ENCODE measurements at places on chromosomes 4 and X. TPM values are rescaled to one million over a fixed set of nuclear protein-coding genes. Genes with fewer than 3 reads are reported as not detected.

DNA sequence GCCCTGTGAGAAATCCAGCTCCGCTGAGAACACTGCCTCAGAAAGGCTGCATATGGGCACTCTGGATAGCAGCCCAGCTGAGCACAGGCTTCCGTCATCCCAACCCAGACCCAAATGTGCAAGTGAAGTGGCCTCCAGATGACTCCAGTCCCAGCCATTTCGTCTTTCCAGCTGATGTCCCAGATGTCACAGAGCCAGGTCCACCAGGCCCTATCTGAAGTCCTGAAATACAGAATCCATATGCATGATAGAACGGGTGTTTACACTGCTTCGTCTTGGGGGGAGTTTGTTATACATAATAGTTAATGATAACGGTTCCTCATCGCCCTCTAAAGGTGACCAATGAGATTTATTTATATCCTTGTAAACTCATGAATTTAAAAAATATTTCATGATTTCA is 72.6 kb upstream of the TRIM2 start:
- DNase-seq: no peak

DNA sequence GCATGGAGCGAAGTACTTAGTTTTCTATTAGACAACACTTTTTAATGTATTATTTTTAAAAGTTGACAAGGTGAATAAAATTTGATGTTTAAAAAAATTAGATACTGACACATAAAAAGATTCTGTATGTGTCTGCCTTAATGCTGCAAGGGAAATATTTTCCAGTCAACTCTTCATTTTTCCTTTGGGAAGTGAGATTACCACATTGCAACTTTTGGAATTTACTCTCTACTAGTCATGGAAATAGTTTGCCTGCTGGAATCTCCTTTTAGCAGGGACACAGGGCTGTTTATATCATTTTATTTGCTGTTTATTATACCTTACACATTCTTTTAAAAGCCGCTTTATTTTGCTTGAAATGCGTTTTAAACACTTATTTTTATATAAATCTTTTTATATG is 135.1 kb downstream of the MID1 start:
- peak; percentile 50 for DNase-seq

- DNase-seq: no peak
These were observed 300.7 kb upstream of the CXXC4 start for GRCh38 chr4:104795264-104795939.

DNA sequence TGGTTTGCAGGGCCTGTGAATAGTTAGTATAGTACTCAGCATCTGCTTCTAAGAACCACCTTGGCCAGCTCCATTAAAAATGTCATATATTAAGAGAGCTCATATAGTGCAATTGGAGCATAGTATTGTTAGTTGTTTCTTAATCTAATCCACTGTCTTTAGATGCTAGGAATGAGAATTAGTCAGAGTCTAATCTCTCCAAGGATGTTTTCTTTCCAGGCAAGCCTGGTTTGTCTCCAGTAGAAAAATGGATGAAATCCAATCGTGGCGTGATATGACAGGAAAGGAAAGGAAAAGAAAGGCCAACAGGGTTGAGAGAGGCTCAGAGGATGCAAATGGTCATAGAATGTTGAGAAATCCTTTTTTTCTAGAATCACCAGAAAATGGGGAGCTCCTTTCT is 15.0 kb upstream of the TMEM164 start:
- DNase-seq: peak; percentile 17

DNA sequence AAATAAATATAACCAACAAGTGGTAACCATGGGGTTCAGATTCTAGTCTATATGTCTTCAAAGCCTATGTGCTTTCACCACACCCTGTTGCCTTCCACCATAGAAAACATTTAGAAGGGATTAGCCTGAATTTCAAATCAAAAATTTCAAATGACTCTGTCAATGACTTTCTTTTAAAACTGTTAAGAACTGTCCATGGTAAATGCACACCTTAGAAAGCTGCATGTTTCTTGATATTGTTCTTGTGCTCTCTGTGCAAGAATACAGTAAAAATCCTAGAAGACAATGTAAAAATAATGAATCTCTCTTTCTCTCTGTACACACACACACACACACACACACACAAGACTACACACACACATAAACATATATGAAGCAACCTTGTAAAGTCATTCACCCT is 74.6 kb upstream of the EXOC1L start:
- no peak for DNase-seq

DNA sequence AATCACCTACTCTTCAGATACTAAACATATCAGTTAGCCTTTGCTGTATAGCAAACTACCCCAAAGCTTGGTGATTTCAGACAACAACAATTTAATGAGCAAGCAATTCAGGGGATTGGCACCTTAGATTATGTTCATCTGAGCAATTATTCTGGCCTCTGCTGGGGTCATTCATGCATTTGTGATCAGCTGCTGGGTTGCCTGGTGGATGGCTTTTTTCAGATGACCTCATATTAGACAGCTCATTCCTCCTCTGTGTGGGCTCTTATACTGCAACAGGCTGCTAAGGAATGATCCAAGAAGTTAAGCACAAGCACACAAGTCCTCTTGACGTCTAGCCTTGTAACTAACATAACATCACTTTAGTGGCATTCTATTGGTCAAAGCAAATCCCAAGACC is 153.0 kb upstream of the PPP1R2C start:
- no peak for DNase-seq

- no peak for DNase-seq
These were observed 291.3 kb downstream of the GUCY2F start for GRCh38 chrX:109190542-109190941.

DNA sequence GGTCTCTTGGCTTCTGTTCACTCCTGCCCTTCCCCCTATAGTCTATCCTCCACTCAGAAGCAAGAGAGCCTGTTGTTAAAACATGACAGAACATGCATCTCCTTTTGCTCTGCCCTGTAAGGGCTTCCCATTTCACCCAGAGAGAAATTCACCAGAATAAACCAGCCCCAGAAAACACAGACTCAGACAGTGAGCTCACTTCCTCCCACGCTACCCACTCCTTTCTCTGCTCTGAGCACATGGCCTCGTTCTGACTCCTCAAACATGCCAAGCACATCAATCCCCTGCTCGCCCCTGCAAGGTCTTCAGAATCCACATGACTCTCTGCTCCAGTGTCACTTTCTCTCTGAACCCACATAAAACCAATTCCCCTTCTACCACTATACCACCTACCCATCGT is 50.4 kb downstream of the MID1 start:
- DNase-seq: no peak

- peak; percentile 74 for DNase-seq
These were observed 197.2 kb downstream of the BANK1 start for GRCh38 chr4:101987623-101988243.

DNA sequence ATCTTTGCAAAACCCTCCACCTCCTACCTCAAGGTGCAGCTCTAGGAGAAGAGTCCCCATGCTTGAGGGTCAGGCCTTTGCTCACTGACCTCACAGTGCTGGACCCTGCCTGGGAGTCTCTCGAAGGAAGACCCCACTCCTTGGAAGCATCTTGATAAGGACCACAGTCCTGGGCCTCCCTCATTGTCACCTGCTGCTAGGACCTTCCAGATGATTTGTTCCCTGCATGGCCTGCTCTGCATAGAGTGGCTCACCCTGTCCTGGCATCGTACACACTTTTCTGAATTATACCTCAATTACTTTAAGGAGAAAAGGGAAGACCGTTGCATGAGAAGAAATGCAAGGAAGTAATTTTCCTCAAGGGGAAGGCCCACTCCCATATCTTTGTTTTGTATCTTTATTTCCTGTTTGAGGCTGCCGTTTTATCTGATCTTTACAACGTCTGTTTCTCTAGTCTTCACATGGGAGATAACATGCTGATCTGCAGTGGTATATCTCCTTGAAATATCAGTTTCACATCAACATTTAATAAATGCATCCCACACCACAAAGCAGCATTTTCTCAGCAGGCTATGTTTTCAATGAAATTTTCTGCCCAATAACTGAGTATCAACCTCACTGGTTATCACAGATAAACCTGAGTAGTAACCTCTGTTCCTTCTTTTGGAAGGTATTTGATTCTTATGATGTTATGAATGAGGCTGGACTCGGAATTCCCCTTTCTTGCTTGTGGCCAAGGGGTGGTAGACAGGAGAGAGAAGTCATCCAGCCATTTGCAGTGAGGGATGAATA is 15.0 kb upstream of the AKAP17A start:
- DNase-seq: no peak

The PRDX4 gene
- 179 TPM for total RNA-seq

- DNase-seq: no peak
These were observed 249.9 kb upstream of the GRIA3 start for GRCh38 chrX:122934131-122934530.

DNA sequence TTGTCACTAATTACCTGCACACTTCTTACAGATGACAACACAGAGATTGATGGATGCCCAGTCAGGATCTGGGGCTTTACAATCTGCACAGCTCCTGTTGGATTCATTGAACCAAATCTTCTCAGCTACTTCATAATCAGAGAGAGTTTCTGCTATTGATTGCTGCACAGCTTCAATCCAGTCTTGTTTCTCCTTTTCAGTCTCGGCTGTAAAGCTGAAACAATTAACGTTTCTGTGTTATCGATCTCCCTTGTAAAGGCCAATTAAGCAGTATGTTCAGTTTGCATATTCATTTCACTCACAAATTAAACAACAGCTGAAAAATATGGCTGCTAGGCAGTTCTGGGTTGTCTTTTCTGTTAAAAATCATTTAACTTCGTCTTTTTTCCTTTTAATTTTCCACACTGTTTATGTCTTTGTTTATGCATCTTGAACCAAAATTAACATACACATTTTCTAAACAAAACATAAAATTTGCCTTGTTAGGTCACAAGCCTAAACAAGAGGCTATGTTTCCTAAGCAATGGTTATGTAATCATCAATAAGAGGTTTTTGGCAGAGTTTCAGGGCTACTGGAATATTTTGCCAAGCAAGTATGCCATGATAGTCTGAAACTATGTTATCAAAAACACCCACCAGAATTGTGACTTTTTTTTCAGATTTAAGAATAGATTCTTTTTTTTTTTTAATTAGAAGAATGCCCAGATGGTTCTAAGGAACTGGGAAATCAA is 79.2 kb downstream of the ARAP2 start:
- no peak for DNase-seq

DNA sequence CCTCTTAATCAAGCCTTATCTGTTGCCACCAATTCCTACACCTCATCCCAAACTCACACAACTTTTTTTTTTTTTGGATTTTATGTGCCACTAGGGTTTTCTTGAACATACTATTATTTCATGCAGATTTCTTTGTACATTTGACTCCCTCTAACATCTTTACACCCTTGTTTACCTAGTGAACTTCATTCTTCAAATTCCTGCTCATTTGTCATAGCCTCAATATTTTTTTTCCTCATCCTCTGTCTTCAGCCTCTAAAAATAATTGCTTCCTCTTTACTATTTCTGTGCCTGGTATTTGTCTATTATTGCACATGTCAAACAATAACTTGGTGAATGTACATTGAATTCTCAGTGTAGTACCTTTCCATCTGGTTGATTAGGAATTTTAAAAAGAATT is 22.0 kb downstream of the NBDY start:
- no peak for DNase-seq

- DNase-seq: no peak
These were observed 15.0 kb downstream of the TLR7 start for GRCh38 chrX:12881914-12882313.

The UGT2B15 gene
- total RNA-seq: 4.6 TPM

- DNase-seq: no peak
These were observed 4.6 kb upstream of the CDKL2 start for GRCh38 chr4:75634951-75635350.

DNA sequence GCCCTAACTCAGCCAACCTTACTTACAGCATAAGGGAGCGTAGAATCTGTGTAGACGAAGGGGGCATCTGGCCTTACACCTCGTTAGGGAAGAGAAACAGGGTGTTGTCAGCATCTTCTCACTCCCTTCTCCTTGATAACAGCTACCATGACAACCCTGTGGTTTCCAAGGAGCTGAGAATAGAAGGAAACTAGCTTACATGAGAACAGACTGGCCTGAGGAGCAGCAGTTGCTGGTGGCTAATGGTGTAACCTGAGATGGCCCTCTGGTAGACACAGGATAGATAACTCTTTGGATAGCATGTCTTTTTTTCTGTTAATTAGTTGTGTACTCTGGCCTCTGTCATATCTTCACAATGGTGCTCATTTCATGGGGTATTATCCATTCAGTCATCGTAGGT is 14.6 kb downstream of the PLP1 start:
- no peak for DNase-seq

The UGT2A3 gene
- total RNA-seq: 0.72 TPM

DNA sequence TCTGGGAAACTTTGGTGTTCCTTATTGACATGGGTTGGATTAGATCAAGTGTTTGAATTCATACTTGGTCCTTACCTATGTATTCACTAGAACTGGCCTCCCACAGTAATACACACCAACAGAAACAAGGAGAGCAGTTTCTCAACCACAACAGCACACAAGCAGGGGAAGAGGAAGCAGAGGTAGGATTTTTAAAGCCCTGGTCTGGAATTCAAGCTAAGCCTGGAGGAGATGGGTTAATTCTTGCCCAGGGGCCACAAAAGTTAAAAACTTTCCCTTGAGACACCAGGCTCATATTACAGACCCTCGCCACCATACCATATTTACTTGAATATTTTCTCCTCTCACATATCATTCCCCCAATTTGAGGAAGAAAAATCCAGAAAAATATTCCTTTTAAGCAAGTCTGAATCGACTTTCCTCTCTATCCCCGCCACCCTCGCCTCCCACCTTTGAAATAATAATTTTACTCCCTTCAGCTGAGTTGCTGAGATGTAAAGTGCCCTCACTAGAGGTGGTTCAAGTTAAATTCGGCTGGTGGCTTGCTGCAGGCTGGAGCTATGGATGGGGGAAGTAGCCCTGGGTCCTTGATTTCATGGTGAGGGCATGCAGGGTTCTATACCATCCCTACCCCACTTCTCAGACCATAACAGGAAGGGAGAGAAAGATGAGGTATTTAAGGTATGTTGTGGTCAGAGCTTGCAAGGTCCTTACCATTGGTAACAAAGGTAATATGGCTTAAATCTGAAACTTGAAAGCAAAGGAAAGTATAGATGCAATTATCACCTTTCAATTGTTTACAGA is 440.2 kb downstream of the INPP4B start:
- DNase-seq: peak; percentile 55

- no peak for DNase-seq
These were observed 67.7 kb upstream of the LRPAP1 start for GRCh38 chr4:3599951-3600350.

The CCNI gene
- 150 TPM for total RNA-seq

- no peak for DNase-seq
These were observed 407.0 kb downstream of the BCOR start for GRCh38 chrX:39690541-39691415.

Data from umbilical cord (tissue), 2 donors.